ENCODE measurements at places on chromosomes 1 and 21.

DNA sequence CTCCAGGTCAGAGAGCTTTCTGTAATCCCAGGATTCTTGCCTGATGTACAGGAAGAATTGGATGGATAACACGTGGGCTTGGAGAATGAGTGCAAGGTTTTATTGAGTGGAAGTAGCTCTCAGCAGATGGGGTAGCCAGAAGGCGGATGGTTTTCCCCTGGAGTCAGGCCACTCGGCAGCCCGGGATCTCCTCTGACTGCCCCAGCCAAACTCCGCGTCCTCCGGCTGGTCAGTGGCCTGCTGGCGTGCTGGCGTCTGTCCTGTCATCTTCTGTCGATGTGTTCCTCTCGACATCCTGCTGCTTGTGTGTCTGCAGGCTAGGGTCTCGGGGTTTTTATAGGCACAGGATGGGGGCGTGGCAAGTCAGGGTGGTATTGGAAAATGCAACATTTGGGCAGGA lies 27.4 kb upstream of the GJA9 start:
- no peak for DNase-seq

DNA sequence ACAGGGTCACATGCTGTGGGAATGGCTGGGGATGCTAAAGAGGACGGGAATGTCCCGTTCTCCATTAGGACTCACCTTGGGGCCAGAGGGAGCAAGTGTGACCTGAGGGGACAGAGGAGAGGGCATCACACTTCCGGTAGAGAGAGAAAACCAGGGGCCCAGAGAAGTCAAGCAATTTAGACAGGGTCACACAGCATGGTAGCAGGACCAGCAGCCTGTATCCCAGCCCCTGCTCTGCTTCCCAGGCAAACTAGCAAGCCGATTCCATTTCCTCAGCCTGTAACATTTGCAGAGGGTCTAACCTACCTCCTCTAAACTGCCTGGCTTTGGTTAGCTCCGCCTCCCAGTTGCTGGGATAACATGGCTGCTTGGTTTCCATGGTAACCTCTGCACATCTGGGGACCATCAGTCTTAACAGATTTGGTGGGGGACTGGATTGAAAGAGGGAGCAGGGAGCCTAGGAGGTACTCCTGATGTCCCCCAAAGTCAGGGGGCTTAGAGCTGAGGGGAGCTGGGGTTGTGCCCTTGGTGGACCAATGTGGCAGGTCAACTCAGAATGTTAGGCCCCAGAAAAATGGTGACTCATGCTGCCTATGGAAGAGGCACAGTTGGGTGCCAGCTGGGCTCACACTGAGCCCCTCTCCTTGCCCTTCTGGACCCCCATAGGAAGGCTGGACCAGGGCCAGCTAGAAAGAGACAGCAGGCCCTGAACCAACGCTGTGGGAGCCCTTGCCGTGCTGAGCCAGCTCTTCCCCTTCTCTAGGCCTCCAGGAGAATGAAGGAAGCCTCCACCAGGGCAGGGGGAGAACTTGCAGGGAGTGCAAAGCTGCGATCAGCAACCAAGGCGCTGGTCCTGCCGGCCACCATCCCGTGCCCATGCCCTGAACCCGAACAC lies 9.5 kb downstream of the COL16A1 start:
- no peak for DNase-seq

DNA sequence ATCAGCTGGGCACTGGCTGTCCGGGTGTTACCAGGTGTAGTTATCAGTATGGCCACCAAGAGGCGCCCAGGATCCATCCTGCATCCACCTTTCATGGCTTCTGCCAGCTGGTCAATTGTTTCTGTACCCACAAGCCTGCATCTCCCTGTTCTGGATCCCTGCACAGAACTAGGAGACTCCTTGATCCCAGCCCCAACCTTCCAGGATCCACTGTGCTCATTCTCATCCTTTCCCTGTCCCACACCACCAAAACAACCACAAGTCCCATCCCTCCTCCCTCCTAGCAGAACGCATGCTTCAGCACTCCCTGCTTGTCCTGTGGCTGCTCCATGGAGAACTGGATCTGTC lies 27.2 kb upstream of the FOXE3 start:
- DNase-seq, result peak; percentile 13

DNA sequence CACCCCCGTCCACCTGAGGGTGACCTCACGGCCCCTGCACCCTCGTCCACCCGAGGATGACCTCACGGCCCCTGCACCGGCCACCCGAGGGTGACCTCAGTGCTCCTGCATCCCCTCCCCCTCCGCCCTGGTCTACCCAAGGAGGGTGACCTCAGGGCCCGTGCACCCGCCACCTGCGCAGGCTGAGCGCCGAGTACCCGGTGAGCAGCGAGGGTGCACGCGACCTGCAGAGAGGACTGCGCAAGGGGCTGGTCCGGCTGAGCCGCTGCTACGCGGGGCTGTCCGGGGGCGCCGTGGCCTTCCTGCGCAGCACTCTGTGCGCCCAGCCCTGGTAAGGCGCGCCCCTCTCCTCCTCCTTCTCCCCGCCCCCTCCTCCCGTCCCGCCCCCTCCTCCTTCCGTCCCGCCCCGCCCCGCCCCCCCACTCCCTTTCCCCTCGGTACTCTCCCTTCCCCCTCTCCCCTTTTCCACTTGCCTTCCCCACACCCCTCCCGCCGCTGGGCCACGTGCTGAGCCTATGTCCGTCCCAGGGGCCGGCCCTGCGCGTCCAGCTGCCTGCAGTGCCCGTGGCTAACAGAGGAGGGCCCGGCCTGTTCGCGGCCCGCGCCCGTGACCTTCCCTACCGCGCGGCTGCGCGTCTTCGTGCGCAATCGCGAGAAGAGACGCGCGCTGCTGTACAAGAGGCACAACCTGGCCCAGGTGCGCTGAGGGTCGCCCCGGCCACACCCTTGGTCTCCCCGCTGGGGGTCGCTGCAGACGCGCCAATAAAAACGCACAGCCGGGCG lies 28.4 kb downstream of the TRIM11 start:
- DNase-seq, result no peak

DNA sequence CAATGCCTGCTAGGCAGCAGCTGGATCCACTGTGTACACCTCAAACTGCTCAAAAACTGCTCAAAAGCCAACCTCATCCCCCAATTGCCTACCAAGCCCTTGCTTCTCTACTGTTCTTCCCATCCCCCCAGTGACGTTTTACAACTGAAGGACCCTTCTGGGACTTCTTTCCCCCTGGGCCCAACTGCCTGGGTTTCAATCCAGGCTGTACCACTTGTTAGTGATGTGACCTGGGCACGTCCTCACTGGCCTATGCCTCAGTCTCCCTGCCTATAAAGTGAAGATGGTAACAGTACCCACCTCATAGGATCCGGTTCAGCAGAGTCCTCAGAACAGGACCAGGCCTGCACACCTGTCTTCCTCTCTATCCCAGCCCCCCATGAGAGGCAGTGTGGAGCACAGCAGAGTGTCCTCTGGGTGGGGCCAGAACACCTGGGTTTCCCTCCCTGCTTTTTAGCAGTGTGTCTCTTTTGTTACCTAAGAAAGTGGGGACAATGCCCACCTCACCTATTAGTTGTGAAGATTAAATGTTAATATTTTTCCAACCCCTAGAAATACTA lies 1.9 kb upstream of the TEKT2 start:
- no peak for DNase-seq

GRCh38 chr1:156712626-156713025 lies 7.2 kb upstream of the CRABP2 start:
- no peak for DNase-seq

DNA sequence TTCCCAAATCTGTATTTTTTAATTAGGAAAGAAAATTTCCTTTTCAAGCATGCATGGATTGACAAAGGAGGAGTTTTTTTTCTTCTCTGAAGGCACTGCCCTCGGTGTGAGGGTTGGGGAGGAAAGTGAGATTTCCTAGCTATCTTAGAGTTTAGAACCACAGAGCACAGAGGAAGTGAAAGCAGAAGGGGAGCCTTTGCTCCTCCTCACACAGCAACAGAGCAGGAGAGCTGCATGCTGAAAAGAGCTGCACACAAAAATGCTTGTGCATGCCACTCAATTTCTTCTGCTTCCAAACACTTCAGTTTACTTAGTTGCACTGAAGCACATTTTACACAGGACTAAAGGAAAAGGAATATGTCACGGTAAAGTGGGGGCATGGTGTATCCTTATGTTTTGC lies 308.1 kb downstream of the GPATCH2 start:
- no peak for DNase-seq

GRCh38 chr1:64172458-64172983 lies 30.9 kb upstream of the UBE2U start:
- DNase-seq, result no peak

DNA sequence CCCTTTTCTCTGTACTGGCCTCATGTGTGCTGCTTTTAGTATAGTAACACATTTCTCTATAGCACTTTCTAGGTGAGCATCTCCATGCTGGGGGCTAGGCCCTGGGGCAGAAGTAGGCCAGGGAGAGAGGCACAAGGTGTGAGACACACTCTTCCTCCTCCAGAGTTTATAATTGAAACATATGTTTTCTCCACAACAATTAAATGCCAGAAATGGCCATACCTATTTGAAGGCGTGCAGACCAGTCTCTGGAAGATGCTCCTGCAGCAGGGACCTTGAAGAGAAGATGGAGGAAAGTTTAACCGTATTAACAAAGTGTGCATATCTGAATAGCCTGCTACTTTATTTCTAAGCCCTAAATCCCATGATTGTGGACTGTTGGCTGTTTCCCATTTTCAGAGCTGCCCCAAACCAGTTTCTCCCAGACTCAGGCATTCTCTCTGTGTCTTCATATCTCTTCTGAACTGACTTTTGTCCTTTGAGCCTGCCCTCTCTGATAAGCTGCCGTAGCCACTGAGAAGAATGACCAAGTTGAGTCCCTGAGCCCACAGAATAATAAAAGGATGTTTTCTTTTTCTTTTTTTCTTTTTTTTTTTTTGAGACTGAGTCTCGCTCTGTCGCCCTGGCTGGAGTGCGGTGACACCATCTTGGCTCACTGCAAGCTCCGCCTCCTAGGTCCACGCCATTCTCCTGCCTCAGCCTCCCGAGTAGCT lies 81.3 kb downstream of the LRRC8D start:
- no peak for DNase-seq

GRCh38 chr1:229749992-229750391 lies 123.9 kb downstream of the URB2 start:
- no peak for DNase-seq

- DNase-seq, result no peak
These were observed at the start of gene YOD1 for GRCh38 chr1:207051191-207051943. YOD1 (minus strand) TSS chr1:207051208; CDS start chr1:207051030, 178 bp downstream.

DNA sequence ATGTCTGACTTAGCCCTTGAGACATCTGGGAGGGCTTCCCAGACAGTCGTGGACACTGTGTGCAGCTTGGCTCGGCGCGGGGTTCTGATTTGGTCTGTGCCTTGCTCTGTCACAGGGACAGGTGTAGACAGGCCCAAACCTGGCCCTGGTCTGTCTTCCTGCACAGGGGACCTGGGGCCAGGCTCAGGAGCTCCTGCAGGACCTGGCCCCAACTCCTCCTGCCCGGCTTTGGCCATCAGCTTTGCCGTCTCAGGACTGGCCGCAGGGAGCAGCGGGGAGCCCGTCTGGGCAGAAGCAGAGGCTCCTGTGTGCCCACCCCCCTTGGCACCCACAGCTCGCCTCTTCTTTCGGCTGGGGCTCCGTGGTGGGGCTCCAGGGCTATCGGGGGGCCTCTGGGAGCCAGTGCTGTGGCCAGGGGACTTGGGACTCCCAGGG lies 1.7 kb downstream of the PERM1 start:
- DNase-seq, result no peak

DNA sequence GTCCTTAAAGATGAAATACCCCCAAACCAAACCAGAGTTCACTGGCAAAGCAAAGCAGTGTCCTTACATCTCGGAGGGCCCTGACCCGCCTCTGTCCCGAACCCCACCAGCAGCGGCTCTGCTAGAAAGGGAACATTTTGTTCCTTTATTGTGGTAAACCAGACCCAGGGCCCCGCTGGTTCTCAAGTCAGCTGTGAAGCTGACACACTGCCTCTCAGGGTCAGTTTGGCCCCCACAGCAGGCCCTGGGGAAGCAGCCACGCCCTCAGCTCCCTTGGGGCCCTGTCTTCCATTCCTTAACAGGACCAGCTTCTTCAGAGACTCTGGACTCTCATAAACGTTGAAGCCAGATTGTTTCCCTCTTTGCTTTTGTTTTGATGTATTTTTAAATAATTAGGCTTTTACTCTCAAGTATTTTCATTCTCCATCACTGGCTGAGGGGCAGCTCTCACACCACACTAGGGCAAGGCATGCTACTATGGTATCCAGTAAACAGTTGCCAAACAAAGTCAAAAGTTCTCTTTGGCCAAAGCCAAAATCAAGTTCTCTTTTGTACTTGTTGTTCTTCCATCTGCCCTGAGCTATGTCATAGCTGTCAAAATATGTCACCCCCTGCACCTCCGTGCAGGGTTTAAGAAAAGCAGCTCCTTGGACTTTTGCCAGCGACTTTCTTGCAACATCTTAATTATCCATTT lies 61.1 kb upstream of the ANGPTL1 start:
- DNase-seq, result no peak

DNA sequence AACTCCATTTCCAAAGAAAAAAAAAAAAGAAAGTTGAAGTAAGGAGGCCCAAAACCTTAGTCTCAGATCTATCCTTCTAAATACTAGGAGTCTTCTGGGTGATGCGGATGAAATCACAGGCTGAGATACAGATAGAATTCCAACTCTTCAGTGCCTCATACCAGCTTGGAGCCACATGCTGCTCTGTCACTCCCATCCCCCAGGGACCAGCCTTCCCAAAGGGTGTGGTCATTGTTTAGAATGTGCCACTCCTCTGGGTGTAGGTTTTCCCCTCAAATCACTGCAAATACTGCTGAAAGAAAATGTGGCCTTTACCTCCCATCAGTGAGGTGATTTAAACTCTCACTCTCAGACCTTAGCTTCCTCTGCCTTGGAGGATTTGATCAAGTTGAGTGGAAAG lies 112.9 kb downstream of the CDC7 start:
- DNase-seq, result no peak

- no peak for DNase-seq
These were observed 50.9 kb downstream of the NTMT2 start for GRCh38 chr1:170196490-170197236.

- DNase-seq, result no peak
These were observed 146.4 kb downstream of the KIF26B start for GRCh38 chr1:245301162-245301580.

DNA sequence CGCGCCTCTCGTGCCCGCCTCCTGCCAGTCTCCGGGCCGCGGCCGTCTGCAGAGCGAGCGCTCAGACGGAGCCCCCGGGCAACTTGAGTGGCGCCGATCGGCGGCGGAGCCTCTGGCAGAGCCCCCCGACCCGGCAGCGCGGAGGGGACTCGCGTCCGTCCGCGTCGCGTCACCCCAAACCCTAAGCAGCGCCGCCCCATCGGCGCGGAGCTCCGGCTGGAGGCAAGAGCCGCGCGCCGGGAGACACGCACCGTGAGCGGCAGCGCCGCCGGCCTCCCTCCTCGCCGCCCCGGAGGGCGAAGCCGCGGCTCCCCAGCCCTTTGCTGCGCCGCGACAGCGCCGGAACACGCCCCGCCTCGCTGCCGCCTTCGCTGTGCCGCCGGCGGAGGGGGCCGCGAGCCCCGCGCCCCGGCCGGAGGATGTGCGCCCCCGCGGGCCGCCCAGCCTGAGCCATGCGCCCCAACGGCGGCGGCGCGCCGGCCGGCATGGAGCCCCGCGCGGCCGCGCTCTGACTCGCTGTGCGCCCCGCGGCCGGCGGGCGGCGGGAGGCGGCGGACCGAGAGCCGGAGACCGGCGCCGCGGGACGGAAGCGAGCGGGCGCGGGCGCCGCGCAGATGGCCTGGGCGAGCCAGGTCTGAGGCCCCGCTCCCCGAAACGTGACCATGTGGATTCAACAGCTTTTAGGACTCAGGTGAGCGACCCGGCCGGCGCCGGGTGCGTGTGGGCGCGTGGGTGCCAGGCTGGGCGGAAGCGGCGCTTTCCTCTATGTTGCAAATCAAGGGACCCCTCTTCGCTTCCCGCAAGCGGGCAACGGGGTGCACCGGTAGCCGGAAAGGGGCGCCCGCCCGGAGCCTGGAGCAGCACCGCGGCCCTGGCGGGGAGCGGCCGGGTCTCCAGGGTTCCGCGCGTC lies 610 bp downstream of the AJAP1 start:
- no peak for DNase-seq

- no peak for DNase-seq
These were observed 156.9 kb downstream of the TOMM20 start for GRCh38 chr1:234971586-234972297.

Measured in stimulated activated CD8-positive, alpha-beta memory T cell treated with anti-CD3 and anti-CD28 coated beads, Interleukin-7, amount 100 ng/mL, for 24 hours (primary cell).